Stimulated activated CD8-positive, alpha-beta memory T cell treated with anti-CD3 and anti-CD28 coated beads, Interleukin-2, amount 100 ng/mL, for 1 hour (primary cell): ENCODE measurements at places on chromosomes 12 and 14.

- no peak for DNase-seq
Measured at GRCh38 chr14:61555056-61555838, 140.1 kb upstream of the HIF1A start.

- DNase-seq = no peak
Measured at GRCh38 chr12:23775208-23775607, 174.3 kb downstream of the SOX5 start.

GRCh38 chr14:49497725-49498348, 88.3 kb downstream of the RPS29 start:
- no peak for DNase-seq

GRCh38 chr14:96586056-96586455, 83.9 kb downstream of the PAPOLA start:
- DNase-seq = no peak

GRCh38 chr14:89911010-89911919, 43.3 kb downstream of the EFCAB11 start:
- no peak for DNase-seq

DNA sequence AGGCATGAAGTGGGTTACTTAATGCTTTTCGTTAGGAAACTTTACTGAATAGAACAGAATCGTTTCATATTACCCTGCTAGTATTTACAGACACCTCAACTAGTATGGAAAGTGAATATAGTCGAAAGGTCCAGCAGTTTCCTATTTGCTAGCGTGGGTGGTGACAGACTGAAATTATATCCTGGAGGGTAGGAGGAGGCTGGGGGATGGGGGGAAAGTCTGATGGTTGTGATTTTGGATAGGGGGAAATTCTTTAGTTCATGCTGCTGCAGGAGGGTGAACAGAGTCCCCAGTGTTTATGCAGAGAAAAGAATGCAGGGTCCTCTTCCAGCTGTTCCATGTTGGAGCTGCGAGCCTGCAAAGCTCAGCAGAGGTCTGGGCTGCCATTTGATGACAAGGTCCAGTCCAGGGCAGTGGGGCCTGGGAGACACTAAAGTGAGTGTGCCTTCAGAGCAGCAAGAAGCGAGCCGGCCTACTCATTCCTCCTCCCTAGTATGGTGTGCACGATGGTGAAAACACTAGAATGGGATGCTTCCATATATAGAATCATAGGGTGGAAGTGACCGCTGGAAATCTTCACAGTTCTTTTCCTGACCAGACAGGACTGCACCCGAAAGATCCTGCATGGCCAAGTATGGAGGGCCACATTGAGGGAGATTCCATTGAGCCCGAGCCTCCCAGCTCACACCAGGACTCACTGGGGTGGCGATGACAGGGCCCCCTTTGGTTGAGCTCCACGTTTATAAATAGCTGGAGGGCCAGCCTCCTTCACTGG, 2.1 kb downstream of the SAMD4A start:
- DNase-seq = no peak

GRCh38 chr12:105706321-105706972, 376.0 kb downstream of the C12orf75 start:
- no peak for DNase-seq

DNA sequence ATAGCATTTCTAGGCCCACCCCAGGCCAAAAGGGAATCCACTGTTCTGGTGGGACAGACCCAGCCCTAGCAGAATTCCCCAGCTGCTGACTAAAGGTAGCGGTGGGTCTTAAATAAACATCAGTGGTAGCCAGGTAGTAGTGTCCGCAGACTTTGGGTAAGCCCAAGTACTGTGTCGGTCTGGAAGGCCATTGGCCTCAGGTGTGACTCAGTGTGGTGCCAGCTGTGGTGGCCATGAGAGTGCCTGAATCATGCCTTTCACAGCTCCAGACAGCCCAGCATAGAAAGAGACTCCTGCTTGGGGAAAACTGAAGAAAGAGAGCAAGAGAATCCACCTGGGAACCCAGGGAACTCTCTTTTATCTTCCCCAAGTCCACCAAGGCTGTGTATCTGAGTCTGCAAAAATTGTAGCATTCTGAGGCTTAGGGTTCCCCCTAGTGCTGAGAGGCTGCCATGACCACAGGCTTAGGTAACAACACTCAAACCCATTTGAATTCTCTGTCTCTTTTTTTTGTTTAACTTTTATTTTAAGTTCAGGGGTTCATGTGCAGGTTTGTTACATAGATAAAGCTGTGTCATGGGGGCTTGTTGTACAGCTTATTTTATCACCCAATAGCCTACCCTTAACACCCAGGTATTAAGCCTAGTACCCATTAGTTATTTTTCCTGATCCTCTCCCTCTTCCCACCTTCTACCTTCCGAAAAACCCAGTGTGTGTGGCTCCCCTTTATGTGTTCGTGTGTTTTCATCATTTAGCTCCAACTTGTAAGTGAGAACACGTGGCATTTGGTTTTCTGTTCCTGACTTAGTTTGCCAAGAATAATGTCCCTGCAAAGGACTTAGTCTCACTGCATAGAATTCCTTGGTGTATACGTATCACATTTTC, 16.7 kb upstream of the CD163L1 start:
- peak; percentile 16 for DNase-seq

- DNase-seq = no peak
Measured at GRCh38 chr12:1845886-1846285, 25.5 kb downstream of the LRTM2 start.

DNA sequence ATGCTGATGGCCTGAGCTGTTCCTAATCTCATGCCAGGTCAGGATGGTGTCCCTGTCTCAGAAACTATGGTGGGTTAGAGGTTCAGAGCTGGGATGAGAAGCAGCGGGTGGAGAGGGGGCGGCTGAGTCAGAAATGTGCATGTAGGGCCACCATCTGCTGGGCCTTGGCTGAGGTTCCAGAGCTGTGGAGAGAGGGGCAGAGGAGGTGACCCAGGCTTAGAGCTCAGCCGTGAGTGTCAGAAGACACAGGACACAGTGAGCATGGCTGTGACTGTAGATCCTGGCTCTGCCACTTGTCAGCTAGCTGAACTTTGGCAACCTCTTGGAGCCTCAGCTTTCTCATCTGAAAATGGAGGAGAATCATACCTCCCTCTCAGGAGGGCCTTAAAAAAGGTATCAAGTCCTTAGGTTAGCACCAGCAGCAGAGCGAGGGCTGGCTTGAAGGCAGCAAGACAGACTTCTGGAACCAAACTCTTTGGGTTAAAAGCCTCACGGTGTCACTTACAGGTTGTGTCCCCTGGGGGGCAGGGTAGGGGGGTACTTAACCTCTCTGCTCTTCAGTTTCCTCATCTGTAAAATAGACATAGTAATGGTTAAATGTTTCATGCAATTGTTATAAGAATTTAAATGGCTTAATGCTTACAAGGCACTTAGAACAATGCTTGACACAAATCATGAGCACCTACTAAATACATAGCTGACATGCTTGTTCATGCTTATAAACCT, 34.8 kb downstream of the TMEM229B start:
- DNase-seq = no peak

GRCh38 chr12:84572196-84572595, 340.4 kb downstream of the SLC6A15 start:
- no peak for DNase-seq

- DNase-seq = no peak
Measured at GRCh38 chr14:59582161-59582560, 5.5 kb upstream of the CCDC175 start.

- DNase-seq = no peak
Measured at GRCh38 chr12:59191372-59191771, 271.1 kb upstream of the LRIG3 start.

DNA sequence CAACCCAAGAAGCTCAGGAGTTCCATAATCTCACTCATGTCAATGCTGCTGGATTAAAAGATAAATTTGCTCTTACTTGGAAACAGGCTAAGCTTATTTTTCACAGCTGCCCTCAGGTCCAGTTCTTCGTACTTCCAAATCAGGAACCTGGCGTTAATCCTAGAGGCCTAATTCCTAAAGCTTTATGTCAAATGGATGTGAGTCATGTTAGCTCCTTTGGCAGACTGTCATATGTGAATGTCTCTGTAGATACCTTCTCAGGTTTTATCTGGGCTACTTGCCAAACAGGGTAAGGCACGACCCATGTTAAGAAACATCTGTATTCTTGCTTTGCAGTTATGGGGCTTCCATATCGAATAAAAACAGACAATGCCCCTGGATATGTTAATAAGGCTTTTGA, 504.6 kb downstream of the ALG10 start:
- DNase-seq = no peak

DNA sequence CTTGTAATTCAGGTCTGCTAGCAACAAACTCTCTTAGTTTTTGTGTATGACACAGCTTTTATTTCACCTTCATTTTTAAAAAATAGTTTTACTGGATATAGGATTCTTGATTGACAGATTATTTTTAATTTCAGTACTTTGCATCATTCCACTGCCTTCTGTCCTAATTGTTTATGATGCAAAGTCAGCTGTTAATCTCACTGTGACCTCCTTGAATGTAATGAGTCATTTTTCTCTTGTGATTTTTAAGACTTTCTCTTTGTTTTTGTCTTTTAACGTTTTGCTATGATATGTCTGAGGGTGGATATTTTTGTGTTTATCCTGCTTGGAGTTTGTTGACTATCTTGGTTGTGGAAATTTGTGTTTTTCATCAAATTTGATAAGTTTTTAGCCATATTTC, 126.3 kb upstream of the FBXO33 start:
- no peak for DNase-seq

GRCh38 chr12:48122065-48122834, 3.1 kb downstream of the PFKM start:
- DNase-seq = no peak

DNA sequence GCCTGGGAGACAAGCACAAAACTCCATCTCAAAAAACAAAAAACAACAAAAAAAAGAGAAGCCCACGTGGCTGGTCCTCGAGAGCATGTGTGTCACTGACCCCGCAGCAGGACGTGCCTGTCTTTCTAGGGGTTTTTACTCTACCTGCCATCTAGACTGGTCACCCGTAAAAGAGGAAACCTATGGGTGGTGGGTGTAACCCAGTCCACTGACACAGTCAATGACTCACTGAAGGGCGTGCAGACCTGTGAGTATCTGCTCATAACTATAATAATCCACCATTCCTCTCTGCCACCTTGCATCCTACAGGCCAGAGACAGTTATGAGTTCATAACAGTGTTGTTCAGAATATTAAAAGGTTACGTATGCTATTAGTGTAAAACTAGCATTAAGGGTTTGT, 4.6 kb downstream of the GOLGA3 start:
- no peak for DNase-seq

DNA sequence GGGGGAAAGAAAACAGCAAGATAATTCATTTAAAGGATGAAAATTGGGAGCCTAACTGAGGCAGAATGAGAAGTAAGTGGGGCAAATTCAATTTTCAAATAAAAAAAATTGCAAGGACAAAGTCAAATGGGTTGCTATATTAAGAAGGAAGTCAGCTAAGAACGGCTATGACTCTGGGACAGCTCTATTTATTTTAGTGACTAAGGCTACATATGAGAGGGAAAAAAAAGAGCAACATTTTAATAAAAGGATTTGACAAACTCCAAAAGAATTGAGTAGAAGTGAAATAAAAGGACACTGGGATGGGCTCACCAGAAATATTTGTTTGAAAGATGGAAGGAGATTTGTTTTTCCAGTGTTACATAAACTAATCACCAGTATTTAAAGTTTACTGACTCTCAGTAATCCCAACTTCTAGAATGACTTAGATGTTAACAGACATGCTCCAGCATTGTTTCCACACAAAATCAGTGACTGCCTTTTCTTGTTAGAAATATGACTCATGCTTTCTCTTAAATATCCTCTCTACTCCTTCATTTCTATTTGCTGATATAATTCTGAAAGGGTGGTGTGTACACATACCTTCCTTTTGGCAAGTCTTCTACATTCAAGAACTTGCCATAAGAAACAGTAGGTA, 198.5 kb downstream of the SLC25A21 start:
- no peak for DNase-seq

GRCh38 chr12:33533527-33533926, 93.9 kb upstream of the SYT10 start:
- DNase-seq = no peak

- no peak for DNase-seq
Measured at GRCh38 chr14:64159588-64159987, 134.6 kb downstream of the ESR2 start.

DNA sequence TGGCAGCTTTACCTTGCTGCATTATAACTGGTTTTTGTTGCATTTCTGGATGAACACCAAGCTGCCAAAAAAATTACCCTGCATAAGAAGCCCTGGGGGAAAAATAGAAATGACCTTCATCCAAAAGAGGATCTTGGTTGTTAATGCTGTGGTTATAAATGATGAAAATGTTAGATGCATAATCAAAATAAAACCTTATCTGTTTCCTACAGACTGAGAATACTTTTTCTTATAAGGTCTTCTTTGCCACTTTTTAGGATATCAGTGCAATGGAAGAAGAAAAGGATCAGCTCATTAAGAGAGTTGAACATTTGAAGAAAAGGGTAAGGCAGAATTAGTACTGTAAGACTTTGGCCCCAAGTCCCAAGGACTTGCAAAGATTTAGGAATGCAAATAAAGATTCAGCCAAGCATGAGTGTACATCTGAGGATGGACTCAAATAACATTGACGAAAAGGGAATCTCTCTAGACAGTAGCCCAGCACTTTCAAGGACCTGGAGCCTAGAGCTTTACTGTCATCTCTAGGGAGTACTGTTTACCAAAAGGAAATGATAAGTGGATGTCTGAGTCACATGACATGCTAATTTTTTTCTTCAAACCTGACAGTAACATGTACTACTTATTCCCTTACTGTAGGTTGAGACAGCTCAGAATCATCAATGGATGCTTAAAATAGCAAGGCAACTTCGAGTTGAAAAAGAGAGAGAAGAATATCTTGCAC, 10.7 kb downstream of the IFT81 start:
- no peak for DNase-seq

- DNase-seq = no peak
Measured at GRCh38 chr12:101772012-101772775, 32.9 kb upstream of the SYCP3 start.

DNA sequence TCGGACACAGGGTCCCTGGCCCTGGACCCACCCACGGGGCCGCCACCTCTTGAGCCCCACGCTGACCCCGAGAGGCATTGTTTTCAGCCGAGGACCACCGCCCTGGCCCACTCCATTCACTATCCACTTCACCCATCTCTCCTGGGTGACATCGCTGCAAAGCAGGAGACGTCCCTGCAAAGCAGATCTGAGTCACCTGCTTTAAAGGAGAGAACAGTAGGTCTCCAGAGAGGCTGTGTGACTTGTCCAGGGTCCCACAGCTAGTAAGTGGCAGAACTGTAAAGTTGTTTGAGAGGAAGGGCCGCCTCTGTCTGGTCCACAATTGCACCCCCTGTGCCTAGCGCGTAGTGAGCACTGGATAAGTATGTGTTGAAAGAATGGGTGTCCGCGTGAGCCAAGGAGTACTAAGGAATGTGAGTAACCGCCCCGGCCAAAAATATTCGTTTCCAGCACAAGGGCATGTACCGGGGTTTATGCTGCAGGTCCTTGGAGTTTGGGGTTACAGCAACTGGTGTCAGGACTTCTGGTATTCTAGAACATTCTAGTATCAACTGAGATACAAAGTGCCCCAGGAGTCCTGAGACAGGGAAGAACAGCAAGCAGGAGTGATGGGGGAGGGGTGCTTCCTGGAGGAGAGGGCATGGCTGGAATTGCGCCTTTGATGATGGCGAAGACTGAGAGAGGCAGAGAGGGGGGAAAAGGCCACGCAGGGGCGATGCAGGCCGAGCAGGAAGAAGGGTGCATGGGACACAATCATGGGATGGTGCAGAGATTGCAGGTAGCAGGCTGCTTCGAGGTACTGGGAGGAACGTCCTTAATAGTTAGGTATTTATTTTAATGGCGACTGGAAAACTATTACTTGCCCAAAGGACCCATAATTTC, 91.1 kb downstream of the SCARB1 start:
- DNase-seq = no peak
